Fibroblast of mammary gland (primary cell): ENCODE measurements at places on chromosomes 2 and 18.

- peak; percentile 31 for DNase-seq
Measured at GRCh38 chr18:11963991-11964484, 17.3 kb upstream of the IMPA2 start.

GRCh38 chr2:136030406-136030805 lies 45.0 kb upstream of the DARS1 start:
- no peak for DNase-seq

- DNase-seq, result no peak
Measured at GRCh38 chr2:75569546-75569945, 8.8 kb upstream of the EVA1A start.

DNA sequence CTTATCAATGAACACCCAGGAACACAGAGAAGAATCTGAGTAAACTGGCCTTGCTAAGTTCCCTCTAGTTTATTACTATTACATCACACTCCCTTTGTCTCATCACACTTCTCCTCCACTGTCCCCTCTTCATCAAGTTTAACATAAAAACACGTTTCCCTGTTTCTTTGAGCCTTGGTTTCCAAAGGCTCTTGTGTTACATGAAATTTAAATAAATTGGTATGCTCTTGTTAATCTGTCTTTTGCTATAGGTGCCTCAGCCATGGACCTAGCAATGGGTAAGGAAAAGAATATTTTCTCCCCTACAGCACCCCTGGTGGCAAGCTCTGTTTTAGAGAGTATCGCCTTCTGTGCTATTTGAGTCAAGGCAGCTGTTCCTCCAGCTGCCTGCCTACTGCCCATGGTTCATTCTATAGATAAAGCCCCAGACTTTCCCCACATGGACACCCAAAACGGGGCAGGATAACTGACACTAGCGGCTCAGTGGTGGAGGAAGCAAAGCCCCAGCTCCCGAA lies 31.8 kb downstream of the TGIF1 start:
- DNase-seq, result peak; percentile 39

- peak; percentile 7 for DNase-seq
Measured at GRCh38 chr2:230961091-230961491, 34.8 kb upstream of the SPATA3 start.

GRCh38 chr2:30393510-30393909 lies 53.5 kb upstream of the LCLAT1 start:
- no peak for DNase-seq

- DNase-seq, result no peak
Measured at GRCh38 chr2:35545301-35545700, 810.3 kb upstream of the CRIM1 start.

DNA sequence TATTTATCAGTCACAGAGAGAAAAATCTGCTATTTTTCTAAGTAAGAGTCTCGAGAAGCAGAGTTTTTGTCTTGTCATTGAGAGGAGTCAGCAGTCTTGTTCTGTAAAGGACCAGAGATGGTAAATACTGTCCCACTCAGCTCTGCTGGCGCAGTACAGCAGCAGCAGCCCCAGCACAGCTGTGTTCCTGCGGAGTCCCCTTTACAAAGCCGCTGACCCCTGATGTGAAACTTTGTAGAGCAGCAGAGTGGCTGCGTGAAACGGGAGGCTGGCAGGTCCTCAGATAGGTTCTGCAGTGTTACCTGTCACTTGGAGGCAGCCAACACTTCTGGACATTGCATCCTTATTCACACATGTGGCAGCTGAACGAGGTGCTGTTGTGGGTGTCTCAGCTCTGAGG lies 45.2 kb downstream of the TMEM185B start:
- DNase-seq, result no peak

- no peak for DNase-seq
Measured at GRCh38 chr2:28949617-28950305, 31.3 kb upstream of the TOGARAM2 start.

- no peak for DNase-seq
Measured at GRCh38 chr2:20536619-20537422, 89.9 kb downstream of the RHOB start.

- DNase-seq, result no peak
Measured at GRCh38 chr2:57696016-57696415, 350.6 kb upstream of the VRK2 start.

- DNase-seq, result peak; percentile 89
Measured at GRCh38 chr2:109351164-109351756, 222.3 kb downstream of the SH3RF3 start.

DNA sequence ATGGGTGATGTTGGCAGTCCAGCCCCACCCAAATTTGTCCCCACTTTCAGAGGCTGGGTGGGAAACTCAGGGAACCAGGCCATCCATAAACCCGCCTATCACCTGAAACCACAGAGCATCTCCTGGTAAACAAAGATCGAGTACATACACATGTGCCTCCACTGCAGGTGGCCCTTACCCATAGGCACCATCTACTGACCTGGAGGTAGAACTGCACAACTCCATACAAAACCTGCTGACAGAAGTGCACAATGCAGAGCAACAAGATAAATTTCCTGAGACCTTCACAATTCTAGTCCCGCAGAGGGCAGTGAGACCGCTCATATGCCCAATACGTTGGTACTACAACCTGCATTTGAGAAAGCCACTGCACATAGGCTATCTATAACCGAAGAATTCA lies 856.3 kb downstream of the SUCLG1 start:
- no peak for DNase-seq

- DNase-seq, result peak; percentile 9
Measured at GRCh38 chr2:121804340-121804739, 48.9 kb downstream of the TSN start.
